Stimulated activated CD8-positive, alpha-beta memory T cell treated with anti-CD3 and anti-CD28 coated beads, Interleukin-7, amount 100 ng/mL, for 1 hour (primary cell): ENCODE measurements at places on chromosomes 3 and 15.

GRCh38 chr3:129505341-129505740 is 23.1 kb upstream of the RHO start:
- DNase-seq = no peak

- no peak for DNase-seq
Measured at GRCh38 chr3:107978131-107979055, 112.4 kb downstream of the CD47 start.

DNA sequence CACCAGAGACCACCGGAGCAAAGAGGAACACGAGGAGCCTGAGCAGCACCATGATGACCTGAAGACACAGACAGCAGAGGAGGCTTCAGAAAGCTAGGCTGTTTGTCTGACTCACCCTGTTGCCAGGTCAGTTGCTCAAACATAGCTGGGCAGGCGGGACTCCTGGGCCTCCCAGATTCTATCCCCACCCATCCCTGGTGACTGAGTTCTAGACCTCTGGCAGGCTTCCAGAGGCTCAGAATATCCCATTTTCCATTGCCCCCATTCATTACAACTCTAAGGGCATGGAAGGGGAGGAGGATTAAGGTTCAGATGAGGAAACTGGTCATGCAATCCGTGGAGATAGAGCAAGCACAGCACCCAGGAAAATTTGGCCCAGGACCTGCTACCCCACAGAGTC is at the start of gene CDHR4:
TSS of gene CDHR4 (minus strand) at position 113 of the 400 bp plus-strand sequence. CDS start at position 52, 61 bp downstream.
- no peak for DNase-seq

DNA sequence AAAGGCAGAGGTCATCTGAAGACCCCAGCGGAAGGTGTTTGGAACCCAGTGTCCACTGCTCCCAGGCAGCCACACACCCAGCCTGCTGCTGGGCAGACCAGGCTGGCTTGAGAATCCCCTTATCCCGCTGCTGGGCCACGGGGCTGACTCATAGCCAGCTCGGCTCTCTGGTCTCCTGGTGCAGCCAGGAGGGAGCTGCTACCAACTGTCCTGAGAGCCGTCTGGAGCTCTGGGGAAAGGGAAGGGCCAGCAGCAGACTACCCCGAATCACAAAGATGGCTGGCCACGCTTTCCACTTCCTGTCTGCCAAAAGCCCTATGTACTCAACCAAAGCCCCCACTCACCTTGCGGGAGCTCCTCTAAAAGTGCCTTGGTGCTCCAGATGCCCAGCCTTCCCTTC is 38.3 kb downstream of the WHAMM start:
- no peak for DNase-seq

DNA sequence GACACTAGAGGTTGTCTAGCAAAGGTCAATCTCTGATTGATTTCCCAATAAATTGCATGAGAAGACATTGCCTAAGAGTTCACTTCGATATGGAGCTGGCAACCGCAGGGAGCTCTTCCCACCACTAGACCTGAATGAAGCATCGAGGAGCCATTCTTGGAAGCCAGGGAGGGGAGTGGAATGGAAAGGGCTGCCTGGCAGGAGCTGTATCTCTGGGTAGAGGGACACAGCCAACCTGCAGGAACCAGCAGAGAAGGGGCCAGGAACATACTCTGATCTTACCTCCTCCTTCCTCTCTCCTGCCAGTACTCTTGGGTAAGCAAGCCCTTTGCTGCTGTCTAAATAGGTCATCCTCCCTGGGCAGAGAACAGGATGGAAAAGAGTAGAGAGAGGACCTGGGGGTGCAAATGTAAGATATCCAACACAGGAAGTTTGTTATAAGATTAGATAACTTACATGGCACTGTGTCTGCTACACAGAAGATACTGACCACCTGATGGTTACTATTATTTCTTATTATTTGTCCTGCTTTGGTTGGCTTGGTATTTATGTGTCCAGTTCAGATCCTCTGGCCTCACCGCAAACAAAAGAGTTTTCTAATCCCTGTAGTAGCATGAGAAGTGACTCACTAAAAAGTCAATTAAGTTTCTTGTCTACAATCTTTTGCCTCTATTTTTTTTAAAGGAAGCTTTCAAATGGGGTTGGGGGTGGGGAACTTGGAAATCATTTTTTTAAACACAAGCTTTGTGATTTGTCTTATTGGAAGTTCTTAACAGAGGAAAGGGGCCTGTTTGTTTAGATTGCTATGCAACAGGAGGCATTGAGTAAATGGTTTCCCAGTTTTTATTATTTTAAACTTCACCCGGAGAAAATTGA is 156.7 kb upstream of the TSC22D2 start:
- no peak for DNase-seq

GRCh38 chr3:158920371-158920770 is 118.5 kb downstream of the MFSD1 start:
- no peak for DNase-seq

DNA sequence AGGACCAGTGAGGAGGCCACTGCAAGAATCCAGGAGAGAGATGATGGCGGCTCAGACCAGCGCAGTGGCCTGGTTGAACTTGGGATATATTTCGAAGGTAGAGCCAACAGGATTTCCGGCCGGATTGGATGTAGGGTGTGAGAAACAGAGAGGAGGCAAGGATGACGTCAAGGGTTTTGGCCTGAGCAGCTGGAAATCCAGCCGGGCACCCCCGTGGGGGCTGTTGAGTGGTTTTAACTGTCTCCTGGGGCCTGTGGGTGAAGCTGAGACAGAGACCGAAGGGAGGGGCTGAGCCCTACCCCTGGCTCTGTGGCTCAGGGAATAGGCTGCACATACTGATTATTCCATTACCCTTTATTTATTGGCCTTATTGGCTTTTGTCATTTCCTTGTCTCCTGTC is 45.7 kb downstream of the EXOG start:
- no peak for DNase-seq

DNA sequence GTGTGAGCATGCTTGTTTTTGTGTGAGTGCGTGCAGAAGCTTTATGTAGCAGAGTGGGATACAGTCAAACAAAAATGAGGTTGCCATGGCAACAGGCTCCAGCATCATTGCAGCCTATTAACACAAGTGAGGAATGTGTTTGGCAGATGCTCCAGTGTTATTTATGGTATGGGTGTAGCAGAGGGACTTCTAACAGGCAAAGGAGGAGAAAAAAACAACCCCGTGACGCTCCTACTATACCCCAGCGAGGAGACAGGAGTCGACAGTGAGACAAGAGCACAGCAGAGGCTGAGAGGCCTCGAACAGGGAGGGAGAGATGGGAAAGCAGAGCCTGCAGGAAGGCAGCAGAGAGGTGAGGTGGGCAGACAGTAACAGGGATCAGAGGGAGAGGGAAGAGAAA is 4.9 kb downstream of the ADCY5 start:
- DNase-seq = no peak

DNA sequence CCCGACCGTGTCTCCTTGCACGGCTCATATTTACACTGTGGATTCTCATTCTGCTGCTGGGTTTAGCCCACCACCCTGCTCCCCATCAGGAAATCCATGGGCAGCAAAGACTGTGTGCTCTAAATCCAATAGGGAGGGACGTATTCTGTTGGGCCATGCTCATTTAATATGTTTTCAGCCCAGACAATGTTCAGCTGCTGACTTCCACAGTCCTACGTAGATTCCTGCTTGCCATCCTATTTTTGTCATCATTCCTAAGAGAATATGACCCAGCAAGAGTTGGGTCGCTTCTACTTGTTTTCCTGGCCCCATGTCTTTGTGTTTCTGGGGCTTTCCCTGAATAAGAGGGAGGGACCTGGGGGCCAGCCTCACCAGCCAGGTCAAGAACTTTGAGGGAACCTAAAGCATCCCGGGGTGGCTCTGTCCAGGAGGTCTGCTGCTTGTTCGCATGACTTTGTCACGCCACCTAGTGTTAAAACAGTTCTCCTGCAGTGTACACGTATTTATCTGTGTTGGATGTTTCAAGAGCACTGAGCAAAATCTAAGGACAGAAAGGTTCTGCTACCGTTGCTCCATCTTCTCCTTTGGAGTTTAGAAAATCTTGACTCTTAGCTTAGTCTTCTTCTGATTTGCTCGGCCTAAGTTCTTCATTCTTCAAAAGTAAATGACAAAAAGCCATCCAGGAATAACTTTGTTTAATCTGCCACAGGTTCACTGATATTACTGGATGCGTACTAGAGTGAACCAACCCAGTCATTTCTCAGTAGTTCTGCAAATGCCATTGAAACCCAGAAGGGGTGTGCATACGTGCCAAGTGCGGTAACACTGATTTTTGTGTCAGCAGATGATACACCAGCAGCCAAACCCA is 79.8 kb upstream of the NR2E3 start:
- DNase-seq = no peak

- no peak for DNase-seq
Measured at GRCh38 chr15:92934716-92935115, 34.6 kb downstream of the CHD2 start.

DNA sequence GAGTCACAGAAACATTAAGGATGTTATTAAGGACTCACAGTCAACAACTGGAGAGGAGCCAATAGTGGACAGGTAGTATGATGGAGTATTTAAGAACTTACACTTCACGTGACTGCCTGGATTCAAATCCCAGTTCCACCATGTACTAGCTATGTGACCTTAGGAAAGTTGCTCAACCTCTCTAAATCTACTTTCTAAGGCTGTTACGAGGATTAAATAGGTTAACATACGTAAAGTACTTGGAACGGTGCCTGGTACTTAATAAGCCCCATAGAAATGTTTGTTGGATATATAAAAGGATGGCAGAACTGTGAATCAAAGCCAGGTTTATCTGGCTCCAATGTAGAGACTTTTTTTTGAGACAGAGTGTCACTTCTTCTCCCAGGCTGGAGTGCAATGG is 24.4 kb downstream of the THRB start:
- no peak for DNase-seq

GRCh38 chr3:152257563-152258035 is 11.1 kb upstream of the MBNL1 start:
- no peak for DNase-seq

GRCh38 chr3:37494216-37494615 is 319.8 kb upstream of the LRRFIP2 start:
- no peak for DNase-seq

GRCh38 chr3:64905906-64906410 is 218.2 kb upstream of the ADAMTS9 start:
- no peak for DNase-seq

DNA sequence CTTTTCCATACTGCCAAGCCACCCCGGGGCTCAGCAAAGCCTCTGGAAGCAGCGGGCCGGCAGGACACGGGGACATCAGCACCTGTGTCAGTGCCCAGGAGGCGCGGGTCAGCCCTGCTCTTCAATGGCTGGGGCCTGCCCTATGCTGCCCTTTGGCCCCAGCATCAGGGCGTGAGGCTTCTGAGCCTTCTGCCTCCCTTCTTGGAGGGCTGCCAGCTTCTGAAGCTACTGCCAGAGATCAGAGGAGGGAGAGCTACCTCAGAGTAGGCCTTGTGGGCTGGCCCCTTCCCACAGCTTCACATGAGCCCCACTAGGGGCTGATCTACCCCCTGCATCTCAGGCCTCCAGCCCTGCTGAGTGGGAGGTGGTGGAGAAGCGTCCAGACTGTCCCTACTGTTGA is 13.0 kb upstream of the TMEM115 start:
- no peak for DNase-seq

GRCh38 chr3:51408813-51409212 is 17.7 kb downstream of the RBM15B start:
- no peak for DNase-seq

- DNase-seq = no peak
Measured at GRCh38 chr15:35698331-35698730, 152.4 kb upstream of the DPH6 start.

DNA sequence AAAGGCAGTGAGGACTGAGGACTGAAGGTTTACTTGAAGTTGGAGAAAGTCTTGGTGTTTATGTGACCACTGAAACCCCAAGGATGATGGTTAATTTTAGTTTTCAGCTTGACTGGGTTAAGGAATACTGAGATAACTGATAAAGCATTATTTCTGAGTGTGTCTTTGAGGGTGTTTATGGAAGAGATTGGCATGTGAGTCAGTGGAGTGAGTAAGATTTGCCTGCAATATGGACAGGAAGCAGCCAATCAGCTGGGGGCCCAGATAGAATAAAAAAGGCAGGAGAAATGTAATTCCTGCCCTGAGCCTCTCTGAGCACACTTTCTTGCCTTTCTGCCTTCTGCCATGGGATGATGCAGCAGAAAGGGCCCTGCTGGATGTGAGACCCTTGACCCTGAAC is 92.4 kb downstream of the KBTBD8 start:
- no peak for DNase-seq

DNA sequence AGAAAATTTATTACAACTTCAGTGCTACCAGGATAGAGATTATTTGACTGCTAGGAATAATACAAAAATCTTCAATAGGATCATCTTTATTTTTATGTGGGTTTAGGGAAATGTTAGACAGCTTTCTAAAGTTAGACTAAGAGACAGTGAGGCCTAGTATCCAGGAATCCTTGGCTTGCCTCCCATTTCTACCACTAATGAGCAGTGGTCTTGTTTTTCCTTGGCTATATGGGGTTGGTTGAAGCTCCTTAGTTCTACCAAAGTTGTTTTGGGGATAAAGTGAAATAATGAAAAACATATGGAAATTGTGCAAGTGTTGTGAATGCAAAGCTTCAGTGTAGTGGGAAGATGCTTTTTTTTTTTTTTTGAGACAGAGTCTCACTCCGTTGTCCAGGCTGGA is 16.8 kb downstream of the AP4E1 start:
- DNase-seq = no peak

DNA sequence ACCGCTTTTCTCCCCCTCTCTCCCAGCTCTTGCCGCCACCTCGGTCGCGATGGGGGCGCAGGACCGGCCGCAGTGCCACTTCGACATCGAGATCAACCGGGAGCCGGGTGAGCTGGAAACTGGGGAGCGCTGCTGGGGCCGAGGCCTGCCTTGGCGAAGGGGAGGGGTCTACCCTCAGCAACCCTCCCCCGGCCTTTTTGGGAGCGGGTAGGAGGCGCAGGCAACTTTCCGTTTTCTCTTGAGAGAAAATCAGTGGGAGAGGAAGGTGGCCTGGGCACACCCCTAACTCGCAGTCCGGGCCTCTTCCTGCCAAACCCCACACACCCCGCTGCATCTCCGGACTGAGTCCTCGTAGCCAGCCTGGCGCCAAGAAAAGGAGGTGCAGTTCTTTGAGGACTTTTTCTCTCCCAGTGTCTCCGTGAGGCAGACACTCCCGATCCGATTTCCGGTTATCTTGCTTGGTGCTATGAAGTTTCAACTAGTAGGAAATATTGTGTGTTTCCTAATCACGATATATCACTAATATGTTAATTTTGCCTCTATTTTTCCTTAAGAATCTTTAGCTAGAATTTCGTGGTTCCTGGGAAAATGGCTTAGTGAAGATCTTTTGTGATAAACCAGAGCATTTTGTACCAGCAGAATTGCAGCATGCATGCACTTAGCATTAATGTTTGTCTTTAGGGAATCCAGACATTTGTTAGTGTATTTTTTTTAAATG is 631 bp downstream of the NKTR start:
- DNase-seq = no peak

- no peak for DNase-seq
Measured at GRCh38 chr15:34847598-34847997, 52.2 kb upstream of the ACTC1 start.

GRCh38 chr3:121629601-121630000 is 31.1 kb downstream of the HCLS1 start:
- no peak for DNase-seq

DNA sequence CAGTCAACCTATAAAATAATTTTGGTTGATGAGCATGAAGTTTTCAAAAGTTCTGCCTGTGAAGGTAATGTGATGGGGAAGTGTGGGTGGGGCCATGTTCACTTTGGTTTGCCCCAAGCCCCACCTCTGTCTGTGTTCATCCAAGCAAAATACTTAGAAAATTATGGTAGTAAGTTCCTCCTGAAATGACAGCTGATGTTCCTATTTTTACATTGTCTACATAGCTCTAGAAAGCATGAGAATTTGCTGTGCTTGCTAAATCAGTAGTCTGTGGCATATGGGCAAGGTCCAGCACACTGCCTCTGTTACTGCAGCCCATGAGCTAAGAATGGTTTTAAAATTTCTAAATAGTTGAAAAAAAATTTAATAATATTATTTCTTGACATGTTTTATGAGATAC is 21.9 kb upstream of the CP start:
- no peak for DNase-seq
